ENCODE measurements at places on chromosomes 13 and 19.

- no peak for DNase-seq
Measured at GRCh38 chr19:48639483-48640375, 2.5 kb upstream of the DBP start.

- no peak for DNase-seq
Measured at GRCh38 chr19:58455306-58455705, 3.9 kb downstream of the ZNF324B start.

DNA sequence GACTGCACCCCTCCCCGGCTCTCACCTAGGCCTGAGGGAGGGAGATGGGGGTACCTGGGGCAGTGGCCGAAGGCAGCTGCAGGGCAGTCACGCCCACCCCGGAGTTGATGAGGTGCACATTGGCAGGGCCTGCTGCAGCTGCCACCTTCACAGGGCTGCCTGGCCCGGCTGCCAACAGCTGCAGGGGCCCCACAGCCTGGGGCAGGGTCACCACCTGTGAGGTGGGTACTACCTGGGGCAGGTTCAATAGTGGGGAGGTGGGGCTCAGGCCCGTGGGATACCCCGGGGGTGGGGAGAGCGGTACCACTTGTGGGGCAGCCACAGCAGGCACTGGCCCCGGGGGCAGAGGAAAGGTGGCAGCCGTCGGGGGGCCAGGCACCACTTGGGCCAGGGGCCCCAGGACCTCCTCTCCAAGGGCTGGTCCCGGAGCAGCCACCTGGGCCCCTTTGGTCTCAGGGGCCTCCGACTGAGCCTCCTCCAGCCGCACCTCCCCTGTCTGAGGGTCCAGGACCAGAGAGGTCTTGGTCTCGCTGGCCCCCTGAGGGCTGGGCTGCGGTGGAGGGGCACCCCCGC is 2.7 kb downstream of the SIX5 start:
- no peak for DNase-seq

DNA sequence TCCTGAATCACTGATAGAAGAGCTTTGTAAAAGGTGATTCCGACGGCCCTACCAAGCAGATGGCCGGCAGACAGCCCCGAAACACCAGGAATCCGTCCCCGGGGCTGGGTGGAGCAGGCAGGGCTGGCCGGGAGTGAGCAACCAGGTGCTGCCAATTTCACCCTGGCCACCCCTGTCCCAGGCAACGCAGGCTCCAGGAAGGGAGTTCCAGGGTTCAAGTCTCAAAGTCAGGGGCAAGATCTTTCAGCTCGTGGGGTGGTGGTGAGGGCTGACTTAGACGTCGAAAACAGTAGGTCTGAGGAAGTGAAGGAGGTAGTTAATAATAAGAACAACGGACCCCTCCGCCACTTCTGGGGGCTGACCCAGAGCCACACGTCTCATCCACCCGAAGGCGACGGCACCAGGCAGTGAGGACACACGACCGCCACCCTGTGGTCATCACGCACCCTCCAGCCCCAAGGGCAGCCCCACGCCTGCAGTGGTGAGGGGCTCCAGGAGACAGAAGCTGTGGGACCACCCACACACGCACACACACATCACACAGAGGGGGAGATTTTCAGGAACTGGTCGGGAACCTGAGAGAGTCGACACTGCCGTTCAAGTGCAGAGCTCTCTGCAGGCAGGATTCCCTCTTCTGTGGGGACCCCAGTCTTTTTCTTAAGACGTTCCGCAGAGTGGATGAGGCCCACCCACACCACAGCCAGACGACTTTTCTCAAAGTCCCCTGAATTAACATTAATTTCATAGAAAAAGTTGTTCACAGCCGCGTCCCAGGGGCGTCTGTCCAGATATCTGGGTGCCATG is 67.2 kb downstream of the SPACA7 start:
- peak; percentile 2 for DNase-seq

GRCh38 chr13:30319655-30320054 is 12.3 kb upstream of the KATNAL1 start:
- DNase-seq = no peak

DNA sequence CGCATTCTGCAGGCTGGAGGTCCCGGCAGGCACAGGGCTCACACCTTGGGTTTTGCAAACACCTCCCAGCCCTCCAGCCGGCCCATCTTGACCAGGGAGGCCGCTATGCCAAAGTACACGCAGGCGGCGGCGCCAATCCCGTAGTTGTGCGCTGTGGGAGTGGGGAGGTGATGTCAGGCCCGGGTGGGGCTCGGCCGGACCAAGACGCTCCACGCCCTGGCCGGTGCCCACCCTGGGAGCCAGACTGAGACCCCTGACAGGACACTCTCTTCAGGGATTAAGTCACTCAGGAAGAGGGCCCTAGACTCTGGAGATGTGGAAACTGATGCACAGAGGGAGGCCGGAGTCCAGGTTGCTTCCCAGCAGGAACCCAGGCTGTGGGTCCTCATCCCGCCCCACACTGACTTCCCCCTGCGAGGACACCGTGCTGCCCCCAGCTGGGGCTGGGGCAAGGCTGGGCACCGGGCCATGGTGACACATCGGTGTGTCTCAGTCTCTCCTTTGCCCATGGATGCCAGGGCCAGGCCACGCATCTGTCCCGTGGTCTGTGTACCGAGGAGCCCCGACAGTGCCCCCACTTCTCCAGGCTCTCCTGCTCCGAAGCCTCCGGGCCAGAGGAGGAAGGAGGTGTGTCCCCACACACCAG is 8.8 kb downstream of the NDUFA11 start:
- no peak for DNase-seq

- DNase-seq = no peak
Measured at GRCh38 chr13:21014139-21014501, 47.3 kb downstream of the LATS2 start.

- peak; percentile 73 for DNase-seq
Measured at GRCh38 chr19:41951686-41952172, 7.4 kb downstream of the RABAC1 start.

GRCh38 chr19:1856698-1857603 is 6.4 kb downstream of the KLF16 start:
- DNase-seq = peak; percentile 65

DNA sequence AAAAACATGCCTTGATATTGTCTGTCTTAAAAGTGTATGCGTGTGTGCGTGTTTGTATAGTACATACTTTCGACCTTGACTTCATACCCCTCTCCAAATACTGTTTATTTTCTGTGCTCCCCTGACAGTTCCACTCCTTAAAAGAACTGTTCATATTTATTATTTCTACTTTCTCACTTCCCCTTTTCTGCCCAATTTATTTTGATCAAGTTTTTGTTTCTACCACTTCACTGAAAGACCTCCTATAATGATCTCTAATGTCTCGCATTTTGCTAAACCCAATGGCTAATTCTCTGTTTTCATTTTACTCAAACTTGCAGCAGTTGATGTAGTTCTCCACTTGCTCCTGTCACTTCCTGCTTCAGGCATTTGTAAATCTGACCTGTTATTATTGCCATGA is 426.1 kb upstream of the KLF12 start:
- no peak for DNase-seq

GRCh38 chr13:49214917-49215376 is 5.2 kb upstream of the MLNR start:
- DNase-seq = no peak

DNA sequence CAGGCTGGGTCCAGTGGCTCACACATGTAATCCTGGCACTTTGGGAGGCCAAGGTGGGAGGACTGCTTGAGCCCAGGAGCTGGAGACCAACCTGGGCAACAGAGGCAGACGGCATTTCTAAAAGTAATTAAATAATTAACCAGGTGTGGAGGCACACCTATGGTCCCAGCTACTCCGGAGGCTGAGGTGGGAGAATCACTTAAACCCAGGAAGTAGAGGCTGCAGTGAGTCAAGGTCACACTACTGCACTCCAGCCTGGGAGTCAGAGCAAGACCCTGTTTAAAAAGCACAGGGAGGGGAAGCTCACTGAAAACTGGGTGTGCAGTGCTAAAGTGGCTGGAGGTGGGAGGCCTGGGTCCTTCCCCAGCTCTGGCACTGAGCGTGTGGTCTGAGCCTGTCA is 9.7 kb downstream of the LATS2 start:
- DNase-seq = no peak

GRCh38 chr19:13817018-13817614 is 21.9 kb downstream of the ZSWIM4 start:
- no peak for DNase-seq

DNA sequence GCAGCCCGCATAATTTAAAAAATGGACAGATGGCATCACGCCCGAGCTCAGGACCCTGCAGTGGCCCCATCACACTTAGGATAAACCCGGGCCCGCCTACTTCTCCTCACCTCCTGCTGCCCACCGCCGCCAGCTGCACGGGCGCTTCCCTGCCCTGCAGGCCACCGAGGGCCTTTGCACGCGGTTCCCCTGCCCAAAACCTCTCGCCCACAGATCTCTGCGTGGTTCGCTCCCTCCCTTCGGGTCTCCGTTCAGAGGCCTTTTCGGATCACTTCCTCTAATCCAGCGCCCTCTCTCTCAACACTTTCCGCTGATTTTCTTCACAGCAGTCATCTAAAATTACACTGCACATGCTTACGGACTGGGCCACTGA is 1.8 kb downstream of the SHISA7 start:
- no peak for DNase-seq

DNA sequence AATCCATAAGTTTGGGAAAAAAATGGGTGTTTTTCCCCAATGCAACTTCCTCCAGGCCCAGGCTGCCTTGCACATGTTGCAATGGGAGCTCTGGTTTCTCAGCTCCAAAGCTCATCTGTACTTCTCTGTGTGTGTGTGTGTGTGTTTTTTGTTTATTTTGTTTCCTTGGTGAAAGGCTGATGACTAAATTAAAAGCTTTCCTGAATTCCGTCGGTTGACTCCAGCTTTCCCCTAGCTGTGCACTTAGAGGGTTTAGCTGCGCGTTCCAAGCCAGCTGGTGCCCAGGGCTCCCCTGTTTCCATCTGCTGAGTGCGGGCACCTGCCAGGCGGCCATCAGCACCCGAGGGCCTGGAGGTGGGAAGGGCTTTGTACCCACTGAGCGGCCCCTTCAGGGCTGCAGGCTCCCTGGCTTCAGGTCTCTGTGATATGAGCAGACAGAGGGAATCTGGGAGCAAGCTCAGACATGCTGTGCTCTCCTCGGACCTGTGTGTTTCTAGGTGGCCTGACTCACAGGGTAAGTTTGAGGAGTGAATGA is 129.1 kb upstream of the SOX1 start:
- DNase-seq = no peak

GRCh38 chr13:31982540-31982939 is 49.0 kb upstream of the FRY start:
- DNase-seq = peak; percentile 90

- DNase-seq = peak; percentile 1
Measured at GRCh38 chr13:89584058-89584620, 1763.3 kb upstream of the MIR17HG start.

- DNase-seq = peak; percentile 95
Measured at GRCh38 chr19:33373453-33374235, at the start of gene CEBPG. TSS of gene CEBPG (plus strand) at chr19:33373709. CDS start at chr19:33379240, 5,531 bp downstream.

DNA sequence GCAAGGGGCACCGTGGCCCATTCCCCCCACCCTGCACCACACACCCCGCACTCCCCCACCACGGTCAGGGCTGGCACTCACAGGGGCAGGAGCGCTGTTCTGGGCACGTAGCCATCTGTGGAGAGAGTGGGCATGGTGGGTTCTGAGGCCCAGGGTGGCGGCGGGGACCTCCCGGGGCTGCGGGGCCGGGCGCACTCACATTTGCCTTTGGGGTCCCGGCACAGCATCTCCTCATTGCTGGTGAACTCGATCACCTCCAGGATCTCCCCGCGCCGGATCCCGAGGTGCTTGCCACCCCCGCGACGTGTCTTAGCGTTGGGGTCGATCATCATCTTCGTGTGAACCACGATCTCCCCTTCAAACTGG is 12.1 kb downstream of the PRAM1 start:
- no peak for DNase-seq

DNA sequence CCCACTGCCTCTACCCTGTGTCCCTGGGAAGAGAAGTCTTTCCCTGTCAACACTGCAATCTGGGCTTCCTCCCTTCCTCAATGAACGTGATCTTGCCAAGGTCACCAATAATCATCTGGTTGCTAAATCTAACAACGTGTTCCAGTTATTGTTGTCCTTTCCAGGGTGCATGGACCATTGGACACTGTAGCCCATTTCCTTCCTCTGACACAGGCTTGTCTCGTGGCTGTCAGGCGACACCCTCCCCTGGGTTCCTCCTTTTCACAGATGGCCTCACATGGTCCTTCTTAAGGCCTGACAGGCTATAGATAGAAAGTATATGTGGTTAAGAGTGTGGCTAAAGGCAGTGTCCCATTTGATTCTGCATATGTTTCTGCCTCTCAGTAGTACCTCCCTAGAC is 67.7 kb upstream of the STARD13 start:
- DNase-seq = no peak

- peak; percentile 56 for DNase-seq
Measured at GRCh38 chr19:39362682-39363657, 20.7 kb downstream of the SAMD4B start.

DNA sequence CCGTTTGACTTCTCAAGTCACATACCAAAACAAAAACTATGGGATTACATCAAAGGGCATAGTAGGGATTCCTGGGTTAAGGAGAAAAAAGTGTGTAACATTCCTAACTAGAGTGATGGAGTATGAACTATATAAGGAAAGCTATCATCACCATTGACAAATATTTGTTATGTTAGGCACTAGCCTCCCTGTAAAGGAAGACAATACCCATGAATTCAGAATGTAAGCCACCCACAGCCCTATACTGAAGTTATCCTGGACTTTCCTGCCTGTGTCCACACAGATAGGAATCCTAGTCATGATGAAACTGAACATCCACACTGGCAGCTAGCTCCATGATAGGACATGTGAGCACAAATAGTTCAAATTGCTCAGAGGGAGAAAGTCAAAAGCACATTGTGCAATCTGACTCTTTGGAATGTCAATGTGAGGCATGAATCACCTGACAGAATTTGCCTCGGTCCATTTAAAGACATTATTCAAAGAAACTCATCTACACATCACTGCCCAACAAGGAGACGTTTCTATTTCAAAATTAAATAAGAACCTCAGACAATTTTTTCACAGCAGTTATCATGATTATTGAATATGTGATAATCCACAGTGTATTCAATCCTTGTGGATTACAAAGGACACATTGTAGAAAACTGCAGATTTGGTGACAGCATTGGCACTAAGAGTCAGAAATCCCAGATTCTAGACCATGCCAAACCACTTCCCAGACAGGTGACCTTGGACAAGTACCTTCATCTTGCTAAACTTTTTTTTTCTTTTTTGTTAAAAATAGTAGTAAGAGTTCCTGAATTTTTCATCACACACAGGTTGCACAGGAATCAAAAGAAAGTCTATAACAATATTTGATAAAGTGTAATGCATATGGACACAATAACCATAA is 529.3 kb downstream of the IRS2 start:
- peak; percentile 99 for DNase-seq

DNA sequence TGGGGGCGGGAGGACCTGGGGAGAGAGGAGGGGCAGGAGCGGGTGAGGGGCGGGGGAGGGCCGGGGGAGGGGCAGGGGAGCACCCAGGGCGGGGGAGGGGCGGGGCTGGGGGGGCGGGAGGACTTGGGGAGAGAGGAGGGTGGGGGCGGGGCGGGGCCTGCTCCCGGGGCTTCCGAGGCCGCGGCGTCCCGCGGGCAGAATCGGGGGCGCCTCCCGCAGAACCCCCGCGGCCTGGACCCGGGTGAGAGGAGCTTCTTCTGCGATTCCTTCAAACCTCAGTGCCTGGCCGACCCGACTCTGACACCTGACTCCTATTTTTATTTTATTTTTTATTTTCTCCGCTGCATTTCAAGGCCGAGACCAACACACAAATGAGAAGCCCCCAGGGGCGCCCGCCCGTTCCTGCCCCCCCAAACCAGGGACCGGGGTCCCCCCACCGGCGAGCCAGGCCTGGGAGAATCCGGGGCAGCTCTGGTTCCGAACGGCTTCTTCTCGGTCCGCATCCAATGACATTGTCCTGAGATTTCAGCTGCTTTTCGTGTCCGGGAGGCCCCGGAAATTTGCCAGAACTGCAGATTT is 470 bp upstream of the GRTP1 start:
- no peak for DNase-seq
